ENCODE measurements at places on chromosomes 16 and 17. TPM values are rescaled to one million over a fixed set of nuclear protein-coding genes. Genes with fewer than 3 reads are reported as not detected.
A peak's percentile ranks its signal among the peaks of the same experiment; 100 is the strongest.

DNA sequence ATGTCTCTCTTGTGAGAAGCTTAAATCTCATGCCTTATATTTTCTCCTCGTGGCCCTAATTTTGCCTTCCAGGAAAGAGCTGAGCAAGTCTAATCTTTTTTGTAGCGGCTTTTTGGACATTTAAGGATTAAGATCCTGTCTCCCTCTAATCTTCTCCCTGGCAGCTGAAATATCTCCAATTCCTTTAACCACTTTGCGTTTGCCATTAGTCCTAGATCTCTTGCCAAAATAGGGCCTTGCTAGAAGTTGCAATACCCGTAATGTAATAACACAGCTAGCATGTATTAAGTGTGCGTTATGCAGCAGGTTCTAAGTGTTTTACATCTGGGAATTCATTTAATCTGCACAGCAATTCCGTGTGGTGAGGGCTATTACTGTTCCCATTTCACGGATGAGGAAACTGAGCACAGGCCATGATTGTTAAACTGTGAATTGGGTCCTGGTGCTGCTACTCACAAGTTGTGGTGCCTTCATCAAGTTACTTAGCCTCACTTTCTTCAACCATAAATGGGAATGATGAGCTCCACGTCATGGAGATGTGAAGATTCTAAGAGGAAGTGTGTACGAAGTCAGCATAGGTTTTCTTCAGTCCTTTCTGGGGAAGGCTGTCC lies 198.9 kb upstream of the ASIC2 start:
- peaks cover 5% of the 10 kb centered on the region for H3K4me1 ChIP-seq
- H3K27me3 ChIP-seq: peaks cover 26% of the 10 kb centered on the region

DNA sequence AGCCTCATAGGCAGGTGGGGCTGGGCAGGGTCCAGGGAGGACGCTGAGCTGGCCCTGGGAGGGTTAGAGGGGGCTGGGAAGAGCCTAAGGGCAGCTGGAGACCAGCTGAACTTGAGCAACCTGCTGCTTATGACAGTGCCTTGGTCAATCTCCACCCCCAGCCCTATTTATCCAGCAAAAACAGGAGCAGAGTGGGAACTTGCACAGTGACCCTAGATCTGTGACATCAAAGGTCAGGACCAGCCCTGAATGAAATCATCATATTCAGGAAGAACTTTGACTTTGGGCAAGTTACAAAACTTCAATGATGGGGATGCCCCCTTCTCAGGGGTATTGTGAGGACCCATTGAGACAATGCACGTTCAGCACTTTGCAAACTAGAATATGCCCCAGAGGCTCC lies 9.4 kb downstream of the CD300LF start:
- H3K4me3 ChIP-seq: no peak overlapping the region
- no peaks in the 10 kb centered on the region for H3K36me3 ChIP-seq
- no peak overlapping the region for H3K27ac ChIP-seq

TBX2 gene
- 55.9 TPM for total RNA-seq

DNA sequence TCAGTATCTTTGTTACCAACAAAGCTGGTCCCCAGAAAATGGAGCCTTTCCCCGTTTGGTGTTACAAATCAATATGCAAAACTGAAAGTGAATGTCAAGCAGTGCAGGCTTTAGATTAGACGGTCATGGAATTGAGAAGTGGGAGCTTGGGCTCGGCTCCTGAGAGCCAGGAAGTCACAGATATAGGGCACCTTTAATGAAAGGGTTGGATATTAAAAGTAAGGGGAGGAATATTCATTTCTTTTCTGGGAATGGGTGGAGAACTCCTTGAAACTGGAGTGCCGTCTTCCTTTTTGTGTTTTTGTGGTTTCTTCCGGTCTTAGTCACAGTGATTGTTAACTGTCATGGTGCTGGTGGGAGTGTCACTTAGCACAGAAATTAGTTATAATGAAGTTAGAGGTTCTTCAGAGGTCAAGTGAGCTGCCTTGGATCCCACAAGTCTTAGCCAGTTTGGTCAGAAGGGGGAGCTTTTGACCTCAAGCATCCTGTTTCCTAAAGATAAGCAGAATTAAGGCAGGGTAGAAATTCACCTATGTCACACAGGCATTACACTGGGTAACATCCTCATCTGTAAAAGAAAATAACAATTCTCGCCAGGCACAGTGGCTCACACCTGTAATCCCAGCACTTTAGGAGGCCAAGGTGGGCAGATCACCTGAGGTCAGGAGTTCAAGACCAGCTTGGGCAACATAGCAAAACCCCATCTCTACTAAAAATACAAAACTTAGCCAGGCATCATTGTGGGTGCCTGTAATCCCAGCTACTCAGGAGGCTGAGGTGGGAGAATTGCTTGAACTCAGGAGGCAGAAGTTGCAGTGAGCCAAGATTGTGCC lies 9.6 kb upstream of the EIF1 start:
- DNase-seq: no peak
- peak overlapping the region; percentile 40 for H3K4me3 ChIP-seq

GRCh38 chr17:17935321-17936271 lies 36.6 kb downstream of the TOM1L2 start:
- H3K27ac ChIP-seq: peak overlapping the region; percentile 85
- no peak for DNase-seq
- no peaks in the 10 kb centered on the region for H3K27me3 ChIP-seq
- peaks cover 74% of the 10 kb centered on the region for H3K4me1 ChIP-seq
- H3K36me3 ChIP-seq: no peaks in the 10 kb centered on the region
- no peak overlapping the region for H3K4me3 ChIP-seq

GRCh38 chr17:40023590-40024292 lies 8.5 kb downstream of the CSF3 start:
- peaks cover 11% of the 10 kb centered on the region for H3K36me3 ChIP-seq
- H3K4me3 ChIP-seq: no peak overlapping the region
- H3K27me3 ChIP-seq: no peaks in the 10 kb centered on the region
- no peak overlapping the region for H3K27ac ChIP-seq
- DNase-seq: no peak

DNA sequence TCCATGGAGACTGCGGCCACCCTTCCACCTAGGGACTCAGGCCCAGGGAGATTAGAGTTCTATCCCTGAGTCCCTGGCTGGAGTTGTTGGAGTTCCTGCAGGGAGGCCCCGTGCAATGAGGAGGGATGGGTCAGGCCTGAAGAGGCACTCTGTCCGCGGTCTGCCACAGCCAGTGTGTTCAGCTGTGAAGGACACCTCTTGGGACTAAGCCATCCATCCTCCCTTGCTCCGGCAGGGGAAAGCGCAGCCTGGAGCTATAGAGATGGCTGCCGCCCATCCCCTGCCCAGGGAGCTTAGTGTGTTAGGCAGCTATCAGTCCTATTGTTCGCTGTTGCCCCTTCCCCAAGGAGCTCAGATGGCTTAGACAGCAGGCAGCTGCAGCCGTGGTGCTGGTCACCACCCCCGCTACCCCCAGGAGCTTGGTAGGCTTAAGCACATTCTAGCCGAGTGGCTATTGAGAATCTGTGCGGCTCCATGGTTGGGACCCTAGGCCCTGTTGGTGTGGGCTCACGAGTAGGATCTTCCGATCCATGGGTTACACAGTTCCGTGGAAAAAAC lies 141.3 kb downstream of the CYB561 start:
- peaks cover 27% of the 10 kb centered on the region for H3K36me3 ChIP-seq
- DNase-seq: no peak
- H3K4me3 ChIP-seq: no peak overlapping the region

- no peak for DNase-seq
- peak overlapping the region; percentile 18 for H3K27ac ChIP-seq
- H3K27me3 ChIP-seq: no peaks in the 10 kb centered on the region
- H3K4me3 ChIP-seq: no peak overlapping the region
- H3K4me1 ChIP-seq: peaks cover 8% of the 10 kb centered on the region
These were observed 42.7 kb upstream of the METRNL start for GRCh38 chr17:83036666-83037065.

SEPTIN1 gene
- total RNA-seq: 2.3 TPM

DNA sequence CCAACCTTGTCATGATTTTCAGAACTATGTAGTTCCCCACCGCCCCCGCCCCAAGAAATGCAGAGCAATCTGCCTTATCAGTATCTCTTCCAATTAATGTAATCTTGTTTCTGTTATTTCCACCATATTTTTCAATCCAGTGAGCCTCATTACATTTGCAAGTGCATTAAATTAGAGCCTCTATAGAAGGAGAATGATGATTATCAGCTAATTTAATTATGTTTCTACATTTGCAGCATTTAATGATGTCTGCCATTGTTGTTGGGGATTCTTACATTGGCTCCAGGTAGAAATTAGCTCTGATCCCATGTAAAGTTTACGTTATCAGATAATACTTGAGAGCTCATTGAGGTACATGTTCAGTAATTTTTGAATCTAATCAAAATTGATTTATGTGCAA lies 707.0 kb upstream of the RBFOX1 start:
- H3K27ac ChIP-seq: no peak overlapping the region
- DNase-seq: no peak
- no peaks in the 10 kb centered on the region for H3K4me1 ChIP-seq
- no peak overlapping the region for H3K4me3 ChIP-seq
- H3K27me3 ChIP-seq: no peaks in the 10 kb centered on the region

GRCh38 chr16:17270683-17271109 lies 200.1 kb downstream of the XYLT1 start:
- no peaks in the 10 kb centered on the region for H3K36me3 ChIP-seq
- no peak for DNase-seq
- H3K4me3 ChIP-seq: no peak overlapping the region
- H3K27me3 ChIP-seq: no peaks in the 10 kb centered on the region

DNA sequence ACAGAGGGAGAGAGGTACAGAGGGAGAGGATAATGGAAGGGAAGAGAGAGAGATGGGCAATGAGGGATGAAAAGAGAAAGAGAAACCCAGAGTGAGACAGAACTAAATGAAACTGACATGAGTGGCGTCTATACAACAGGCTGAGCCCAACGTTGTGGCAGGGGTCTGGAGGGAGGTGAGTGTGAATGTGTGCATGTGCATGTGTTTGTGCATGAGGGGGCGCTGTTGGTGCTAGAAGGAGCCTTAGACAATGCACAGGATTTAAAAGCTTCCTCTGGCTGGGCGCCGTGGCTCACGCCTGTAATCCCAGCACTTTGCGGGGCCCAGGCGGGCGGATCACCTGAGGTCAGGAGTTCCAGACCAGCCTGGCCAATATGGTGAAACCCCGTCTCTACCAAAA lies 454.8 kb upstream of the CDH11 start:
- peaks cover 14% of the 10 kb centered on the region for H3K4me1 ChIP-seq
- no peak overlapping the region for H3K27ac ChIP-seq
- H3K27me3 ChIP-seq: peaks cover 32% of the 10 kb centered on the region
- no peaks in the 10 kb centered on the region for H3K36me3 ChIP-seq
- no peak for DNase-seq
- no peak overlapping the region for H3K4me3 ChIP-seq

KCNG4 gene
- total RNA-seq: 0.12 TPM

SLC35G6 gene
- not detected for total RNA-seq

DNA sequence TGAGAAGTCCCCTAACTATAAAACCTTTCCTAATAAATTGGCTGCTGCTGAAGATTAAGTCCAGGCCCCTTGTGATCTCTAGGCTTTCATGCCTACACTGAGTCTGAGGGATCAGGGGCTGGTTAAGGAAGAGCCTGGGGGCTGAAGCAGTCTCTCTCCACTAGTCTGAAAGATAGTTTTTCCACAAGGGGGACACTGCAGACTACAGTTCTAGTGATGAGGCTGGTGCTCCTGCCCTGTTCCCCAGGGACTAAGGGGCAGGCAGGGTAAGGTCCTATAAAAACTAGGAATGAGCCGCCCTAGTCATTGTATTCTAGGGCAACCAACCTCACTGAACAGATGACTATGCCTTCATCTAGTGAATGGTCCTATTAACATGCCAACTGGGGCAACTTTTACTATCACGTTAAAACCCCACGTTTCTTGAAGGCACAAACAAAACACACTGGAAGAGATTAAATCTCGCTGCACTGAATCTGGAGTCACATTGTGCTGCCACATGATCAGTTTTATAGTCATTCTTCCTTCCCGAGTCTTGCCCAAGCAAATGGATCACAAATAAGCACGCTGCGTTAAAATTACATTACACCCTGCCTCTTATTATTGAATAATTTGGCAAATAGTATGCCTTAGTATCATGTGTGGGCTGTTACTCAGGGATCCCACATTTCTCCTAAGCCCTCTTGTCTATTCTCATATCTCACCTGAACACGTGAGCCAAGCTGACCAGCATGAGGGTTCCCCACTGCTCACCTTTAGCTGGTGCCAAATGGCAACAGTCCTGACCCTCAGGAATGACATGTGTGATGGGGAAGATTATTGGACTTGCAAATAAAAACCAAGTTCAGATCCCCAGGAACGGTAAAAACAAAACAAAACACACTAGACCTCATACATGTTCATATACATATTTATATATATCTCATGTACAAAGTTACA lies 95.4 kb upstream of the TOB1 start:
- H3K27me3 ChIP-seq: no peaks in the 10 kb centered on the region
- no peak for DNase-seq
- no peak overlapping the region for H3K4me3 ChIP-seq
- H3K4me1 ChIP-seq: peaks cover 3% of the 10 kb centered on the region
- H3K36me3 ChIP-seq: peaks cover 17% of the 10 kb centered on the region
- H3K27ac ChIP-seq: no peak overlapping the region

SSTR5 gene
- 1.8 TPM for total RNA-seq

CACNG5 gene
- total RNA-seq: 0.68 TPM

SHISA6 gene
- total RNA-seq: 2.4 TPM
